ENCODE measurements at places on chromosomes 4 and X. TPM values are rescaled to one million over a fixed set of nuclear protein-coding genes. Genes with fewer than 3 reads are reported as not detected.

Gene SMIM31
- not detected for total RNA-seq

DNA sequence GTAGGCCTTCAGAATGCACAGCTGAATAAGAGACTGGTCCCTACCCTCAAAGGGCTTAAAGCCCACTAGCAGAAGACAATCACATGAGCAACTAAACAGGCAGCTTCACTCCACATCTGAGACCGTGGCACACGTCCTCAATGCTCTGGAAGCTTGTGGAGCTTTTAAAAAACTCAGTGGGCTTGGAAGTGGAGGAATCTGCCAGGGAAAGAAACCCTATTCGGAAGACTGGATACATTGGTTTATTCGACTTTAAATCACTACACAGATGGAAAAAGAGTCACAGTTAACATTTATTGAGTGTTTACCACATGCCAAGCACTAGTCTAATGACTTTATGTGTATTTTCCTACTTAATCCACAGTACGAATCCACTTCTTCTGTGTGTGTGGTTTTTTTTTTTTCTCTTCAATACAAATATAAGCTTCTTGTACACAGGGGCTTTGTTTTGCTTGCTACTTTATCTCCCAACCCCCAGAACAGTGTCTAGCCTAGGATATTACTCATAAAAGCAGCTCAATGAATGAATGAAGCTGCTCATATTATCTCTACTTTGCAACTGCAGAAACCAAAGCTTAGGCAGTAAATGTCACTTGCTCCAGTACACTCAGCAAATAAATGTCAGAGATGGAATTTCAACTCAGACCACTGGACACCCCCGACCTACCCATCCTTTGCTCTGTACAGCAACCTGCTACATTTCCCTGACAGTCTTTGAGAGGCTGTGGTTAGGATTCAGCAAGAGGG, 137.7 kb downstream of the LDB2 start:
- DNase-seq, result no peak

DNA sequence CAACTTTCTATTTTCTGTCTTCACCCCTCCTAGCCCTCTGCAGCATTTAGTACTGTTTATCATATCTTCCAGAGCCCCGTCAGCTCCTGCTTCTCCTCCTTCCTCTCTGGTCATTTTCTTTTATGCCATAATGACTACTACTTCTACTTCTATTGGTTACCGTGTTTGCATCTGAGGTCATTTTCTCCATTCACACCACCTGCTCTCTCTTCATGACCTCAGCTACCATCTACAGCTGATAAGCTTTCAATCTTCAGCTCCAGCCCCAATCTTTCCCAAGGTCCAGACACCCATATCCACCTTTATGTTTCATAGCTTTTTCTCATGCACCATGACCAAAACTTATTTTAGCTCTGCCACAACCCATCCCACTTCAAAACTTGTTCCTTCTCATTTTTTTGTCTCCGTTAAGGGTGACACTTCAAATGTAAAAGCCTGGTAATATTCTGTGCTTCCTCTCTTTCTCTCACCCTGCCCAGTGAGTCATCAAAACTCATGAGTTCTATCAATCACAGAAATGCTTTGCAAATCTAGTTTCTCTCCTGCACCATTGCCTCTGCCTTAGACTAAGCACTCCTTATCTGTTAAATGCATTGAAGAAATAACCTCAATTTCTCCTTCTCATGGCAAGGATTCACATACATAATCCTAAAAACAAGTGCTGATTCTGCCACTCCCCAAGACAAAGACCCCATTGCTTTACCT, 71.3 kb upstream of the IQCM start:
- no peak for DNase-seq

GRCh38 chr4:178556796-178557195, 1114.6 kb upstream of the AGA start:
- no peak for DNase-seq

DNA sequence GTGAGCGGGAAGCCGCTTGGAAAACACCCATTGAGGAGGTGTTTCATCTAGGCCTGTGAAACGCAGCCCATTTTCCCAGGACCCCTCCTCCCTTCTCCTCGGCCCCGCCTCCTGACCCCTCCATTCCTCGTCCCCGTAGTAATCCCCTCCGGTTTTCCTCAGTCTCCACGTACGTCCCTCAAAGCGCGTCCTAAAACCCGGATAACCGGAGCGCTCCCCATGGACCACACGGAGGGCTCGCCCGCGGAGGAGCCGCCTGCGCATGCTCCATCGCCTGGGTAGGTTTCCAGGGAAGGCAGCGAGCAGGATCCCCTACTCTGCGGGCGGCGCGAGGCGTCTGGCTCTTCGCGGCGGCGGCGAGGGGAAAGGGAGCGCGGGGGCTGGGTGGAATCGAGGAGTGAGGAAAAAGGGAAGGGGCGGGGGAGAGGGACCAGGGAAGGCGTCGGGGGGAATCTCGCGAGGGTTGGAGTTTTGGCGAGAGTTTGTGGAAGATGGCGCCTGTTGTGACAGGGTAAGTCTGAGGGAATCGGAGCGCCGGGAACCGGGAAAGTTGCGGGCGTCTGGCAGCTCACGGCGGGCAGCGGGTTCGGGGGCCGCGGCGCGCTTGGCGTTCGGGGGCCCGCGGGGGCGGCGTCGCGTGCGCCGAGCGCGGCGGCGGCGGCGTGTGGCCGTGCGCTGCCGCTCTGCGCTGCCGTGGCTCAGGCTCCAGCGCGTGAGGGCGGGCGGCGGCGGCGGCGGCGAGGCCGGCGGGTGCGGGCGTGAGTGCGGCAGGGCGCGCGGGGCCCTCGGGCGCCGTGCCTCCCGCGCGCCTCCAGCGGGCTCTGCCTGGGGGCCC, at the start of gene RBPJ:
Gene RBPJ (plus strand): TSS at position 477 of the 835 bp plus-strand sequence. CDS start 15 bp downstream, at position 492.
- DNase-seq, result peak; percentile 83

Gene CT45A2
- total RNA-seq, result not detected

DNA sequence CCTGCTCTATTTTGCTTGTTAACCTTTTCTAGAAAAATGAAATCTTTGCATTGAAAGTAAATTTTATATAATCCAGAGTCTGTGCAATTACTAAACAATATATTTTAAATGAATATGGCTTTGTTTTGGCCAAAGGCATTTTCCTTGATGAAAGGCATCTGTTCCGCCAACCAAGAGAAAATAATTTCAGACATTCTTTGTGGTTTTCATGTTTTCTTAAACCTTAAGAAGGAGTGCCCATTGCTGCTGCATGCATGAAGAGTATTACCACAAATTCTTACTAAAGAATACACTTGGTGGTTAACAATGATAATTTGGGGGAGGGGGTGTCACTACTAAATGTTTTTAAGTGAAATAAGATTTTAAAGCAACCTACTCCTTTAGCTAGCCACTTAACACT, 2.7 kb upstream of the PDGFC start:
- no peak for DNase-seq

GRCh38 chr4:173507471-173508385, 22.3 kb downstream of the HAND2 start:
- no peak for DNase-seq

Gene ZAR1
- not detected for total RNA-seq

Gene FAM241A
- 4.3 TPM for total RNA-seq
